ENCODE measurements at places on chromosomes 3 and 15.

- DNase-seq: peak; percentile 15
Measured at GRCh38 chr15:93033434-93034045, 55.5 kb downstream of the RGMA start.

DNA sequence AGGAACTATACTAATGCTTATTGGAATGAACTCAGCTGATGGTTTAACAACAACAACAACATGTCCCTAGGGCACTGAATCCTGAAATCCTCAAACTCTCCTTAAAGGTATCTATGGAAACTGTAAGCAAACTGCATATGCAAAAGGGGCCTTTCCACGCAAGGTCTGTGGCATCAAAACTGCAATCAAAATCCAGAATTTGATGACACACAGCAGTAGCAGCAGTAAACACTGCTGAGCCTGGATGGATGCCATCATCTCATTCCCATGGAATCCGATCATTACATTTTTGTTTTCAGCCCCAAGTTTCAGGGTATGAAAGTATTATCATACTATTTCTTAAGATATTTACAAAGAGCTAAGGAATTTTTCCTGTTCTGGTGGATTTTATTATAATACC, 399.7 kb downstream of the VPS13C start:
- DNase-seq: no peak

DNA sequence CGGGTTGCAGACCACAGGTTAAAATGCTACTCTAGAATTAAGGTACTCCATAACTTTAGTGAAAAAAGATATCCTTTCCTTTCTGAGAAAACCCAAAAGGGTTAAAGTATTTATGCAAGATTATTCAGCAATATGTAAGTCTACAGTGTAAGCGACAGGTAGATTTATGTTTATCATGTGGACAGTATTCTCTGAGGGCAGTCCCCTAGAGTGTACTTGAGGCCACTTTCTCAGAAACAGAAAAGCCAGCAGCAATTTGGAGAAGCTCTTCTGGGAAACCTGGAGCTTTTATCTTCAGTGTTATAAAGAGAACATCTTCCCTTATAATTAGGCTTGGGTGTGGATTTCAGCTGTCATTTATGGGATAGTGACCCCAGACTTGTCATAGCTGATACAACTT, 8.9 kb downstream of the ST3GAL6 start:
- DNase-seq: no peak

DNA sequence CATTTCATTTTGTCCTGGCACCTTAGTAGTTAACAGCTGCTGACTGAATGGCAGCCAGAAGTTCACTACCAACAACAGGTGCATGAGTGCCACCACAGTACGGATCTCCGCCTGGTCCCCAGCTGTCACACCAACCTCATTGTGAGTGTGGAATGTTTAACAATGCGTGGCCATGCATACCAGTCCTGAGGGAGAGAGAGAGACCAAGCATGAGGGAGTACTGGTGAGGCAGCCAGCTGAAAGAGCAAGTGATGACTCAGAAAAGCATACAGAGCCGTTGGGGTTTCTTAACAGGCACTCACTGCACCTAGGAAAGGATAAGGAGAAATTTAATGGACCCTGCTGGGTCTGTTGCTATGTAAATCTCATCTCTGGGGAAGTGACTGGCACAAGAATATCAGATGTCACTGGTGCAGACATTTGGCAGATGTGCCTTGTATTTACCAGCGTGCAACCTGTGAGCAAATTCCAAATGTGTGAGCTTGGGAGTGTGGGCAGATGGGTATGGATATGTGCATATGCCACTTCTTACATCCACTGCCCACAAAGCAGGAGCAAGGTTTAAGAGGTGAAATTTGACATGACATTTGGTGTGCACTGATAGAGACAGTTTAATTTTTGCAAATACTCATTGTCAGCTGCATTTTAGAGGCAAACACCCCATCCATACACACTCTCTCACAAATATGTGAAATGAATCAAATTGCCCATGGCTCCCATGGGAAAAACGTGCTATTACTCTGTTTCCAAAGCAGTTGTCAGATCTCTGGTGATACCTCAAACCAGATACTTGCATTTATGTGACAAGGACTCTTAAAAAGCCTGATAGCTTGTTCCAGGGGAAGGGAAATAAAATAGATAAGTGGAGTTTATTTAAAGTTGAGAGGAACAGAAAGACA, 245.2 kb upstream of the ARPP21 start:
- no peak for DNase-seq

DNA sequence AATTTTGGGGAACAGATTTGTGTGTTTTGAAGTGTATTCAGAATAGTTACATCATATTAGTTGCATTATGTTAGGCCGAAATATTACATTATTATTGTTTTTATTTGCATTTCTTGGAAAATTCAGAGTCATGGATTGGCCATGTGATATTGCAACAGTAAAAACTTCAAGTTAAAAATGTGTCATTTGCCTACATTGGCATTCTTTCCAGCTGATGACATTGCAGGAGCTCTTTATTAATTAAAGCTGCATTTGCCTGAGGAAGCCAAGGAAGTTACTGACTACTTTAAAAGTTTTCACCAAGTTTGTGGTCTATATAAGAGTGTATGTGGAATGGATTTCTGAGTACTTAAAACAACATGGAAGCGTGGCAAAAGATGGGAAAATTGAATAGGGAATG, 726.4 kb upstream of the SGO1 start:
- no peak for DNase-seq

Data from GM20000 (cell line).